Activated CD4-positive, alpha-beta T cell treated with anti-CD3 and anti-CD28 coated beads, Interleukin-2, amount 50 U/mL, for 1 hour (primary cell): ENCODE measurements at places on chromosomes 16 and 17.

DNA sequence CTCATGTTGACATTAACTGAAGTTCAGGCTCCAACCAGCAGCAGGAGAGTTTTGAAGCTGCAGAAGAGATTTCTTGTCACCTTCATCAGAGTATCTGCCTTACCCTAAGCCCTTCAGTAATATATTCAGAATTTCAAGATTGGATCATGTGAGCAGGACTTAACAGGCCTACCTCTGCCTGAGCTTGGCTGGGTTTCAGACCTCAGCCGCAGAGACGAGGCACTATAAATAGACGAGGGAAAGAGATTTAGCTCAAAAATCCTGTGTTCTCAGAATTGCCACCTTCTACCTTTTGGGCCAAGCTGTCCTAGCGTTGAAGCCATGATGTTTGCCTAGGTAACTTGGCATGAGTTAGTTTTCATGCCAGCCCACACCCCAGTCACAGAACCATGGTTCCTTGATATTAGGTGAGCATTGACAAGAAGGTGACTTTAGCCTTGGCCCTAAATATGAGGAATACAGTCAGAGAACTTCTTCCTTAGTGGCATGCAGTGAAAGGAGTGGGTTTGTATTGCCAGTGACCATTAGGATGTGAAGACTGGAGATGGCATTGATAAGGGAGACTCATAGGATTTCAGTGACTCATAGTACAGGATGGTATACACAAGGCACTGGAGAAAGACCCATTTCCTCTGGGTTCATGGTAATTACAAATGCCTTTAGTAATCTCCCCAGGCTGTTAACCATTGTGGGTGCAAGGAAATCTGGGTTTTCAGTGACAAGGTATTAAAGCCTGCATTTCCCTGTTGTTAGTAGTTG is 224.3 kb downstream of the MSI2 start:
- DNase-seq = no peak

DNA sequence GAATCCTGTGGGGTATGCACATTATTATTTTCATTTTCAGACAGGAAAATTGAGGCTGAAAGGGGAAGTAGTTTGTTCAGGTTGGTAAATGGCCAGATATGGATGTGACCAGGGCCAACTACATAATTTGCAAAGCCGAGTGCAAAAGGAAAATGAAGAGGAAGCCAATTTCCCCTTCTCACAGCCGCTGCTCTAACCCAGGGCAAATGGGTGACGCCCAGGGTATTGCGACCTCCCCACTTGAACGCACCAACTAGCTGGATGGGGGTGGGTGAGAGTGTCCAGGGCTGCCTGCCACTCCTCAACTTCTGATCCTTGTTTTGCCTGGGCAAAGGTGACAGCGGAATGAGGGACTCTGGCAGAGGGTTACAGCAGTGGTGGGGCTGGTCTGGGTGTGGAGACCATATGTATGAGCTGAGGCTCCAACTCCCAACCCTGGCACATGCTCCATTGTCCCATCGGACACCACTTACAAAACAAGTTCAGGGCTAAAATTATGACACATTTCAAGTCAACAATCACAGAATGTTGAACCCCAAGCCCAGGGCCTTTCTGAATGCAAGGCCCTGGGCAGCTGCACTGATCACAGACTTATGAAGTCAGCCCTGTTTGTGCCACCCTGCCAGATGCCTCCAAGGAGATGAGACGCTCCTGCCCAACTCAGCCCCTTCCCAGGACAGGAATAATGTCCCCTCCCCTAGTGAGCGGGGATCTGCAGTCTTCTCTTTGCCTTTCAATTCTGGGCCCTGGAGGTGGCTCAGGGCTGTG is 1.7 kb downstream of the ANKRD40CL start:
- no peak for DNase-seq

- DNase-seq = no peak
These were observed 20.8 kb downstream of the GINS2 start for GRCh38 chr16:85667841-85668413.

- no peak for DNase-seq
These were observed 9.4 kb upstream of the CMTM4 start for GRCh38 chr16:66705790-66706505.

DNA sequence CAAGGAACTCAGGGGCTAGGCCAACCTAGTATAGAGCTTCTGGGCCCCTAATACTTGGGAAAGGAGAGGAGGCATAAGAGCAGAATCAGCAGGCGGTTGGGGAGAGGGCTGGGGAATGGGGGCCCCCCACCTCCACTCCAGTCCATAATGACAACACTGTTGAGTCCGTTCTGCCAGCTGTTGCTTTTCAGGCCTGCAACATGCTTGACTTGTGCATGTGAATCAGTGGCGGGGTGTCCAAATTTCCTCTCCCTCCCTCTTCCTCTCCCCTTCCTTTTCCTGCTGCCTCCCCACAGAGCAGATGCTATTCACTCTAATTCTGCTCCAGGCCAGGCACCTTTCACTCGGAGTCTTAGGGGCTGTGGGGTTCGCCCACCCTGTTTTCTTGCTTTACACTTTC is 31.7 kb downstream of the SGSM2 start:
- DNase-seq = no peak
